ENCODE measurements at places on chromosomes 3 and 15.

DNA sequence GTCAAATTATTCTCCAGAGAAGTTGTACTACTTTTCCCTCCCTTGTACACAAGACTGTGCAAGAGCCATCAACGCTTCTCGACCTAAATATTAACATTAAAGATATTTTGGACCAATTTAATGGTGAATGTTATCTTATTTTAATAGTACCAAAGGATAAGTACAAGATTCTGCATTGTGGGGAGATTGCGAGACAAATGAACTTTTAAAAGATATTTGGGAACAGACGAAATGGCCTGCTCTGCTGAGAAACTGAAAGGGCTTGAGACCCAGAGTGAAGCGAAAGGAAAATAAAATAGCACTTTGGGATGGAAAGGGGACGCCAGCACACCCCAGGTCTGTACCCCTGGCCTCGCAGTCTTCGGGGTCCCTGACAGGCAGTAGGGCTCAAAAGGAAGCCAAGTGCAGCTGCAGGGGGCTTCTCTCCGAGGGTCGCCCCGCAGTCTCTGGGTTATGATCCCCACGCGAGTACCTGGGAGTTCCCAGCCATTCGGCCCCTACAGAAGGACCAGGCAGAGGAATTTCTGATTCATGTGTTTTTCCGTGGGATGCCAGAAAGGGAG lies 97.6 kb upstream of the VGLL3 start:
- DNase-seq = no peak

DNA sequence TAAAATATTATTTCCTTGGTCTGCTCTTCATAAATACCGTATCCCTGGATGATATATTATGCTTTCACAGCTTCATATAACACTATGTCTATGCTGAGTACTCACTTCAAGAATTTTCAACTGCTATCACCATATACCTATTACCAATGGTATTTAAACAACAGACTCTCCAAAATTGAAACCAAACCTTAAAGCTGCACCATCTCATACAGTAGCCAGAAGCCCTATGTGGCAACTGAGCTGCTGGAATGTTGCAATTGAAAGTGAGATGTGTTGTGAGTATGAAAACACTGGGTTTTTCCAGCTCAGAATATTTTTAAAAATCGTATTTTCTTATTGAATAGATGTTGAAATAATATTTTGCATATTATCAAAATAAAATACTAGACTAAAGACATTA lies 130.1 kb upstream of the GOLGA6L6 start:
- no peak for DNase-seq

DNA sequence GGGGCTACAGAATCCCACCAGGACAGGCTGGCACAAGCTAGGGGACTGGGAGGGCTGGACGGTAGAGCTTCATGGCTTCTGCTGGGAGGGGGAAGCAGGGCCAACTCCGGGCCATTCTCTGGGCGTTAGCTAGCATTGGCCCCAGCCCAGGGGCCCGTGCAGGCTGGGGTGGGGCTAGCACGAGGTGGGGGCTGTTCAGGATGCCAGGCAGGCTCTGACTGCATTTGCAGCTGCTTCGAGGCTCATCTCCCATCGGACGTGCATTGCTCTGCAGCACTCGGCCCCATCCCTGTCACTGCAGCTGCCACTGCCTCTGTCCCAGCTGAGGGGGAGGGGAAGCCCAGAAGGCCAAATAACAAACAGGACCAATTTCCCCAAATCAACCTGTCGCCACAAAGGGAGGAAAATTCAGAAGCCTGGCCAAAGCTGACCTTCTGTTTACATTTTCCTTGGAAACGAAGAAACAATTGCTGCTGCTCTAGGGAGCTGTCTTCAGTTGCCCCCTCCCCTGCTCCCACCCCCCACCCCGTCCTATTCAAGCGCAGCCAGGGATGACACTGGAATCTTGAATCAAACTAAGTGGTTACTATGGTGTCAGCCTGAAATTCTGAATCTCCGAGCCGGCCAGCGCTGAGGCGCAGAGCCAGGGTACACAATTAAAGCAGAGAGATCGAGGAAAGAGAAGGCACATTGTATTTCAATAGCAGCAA lies 138.8 kb upstream of the PRR20G start:
- DNase-seq = no peak

DNA sequence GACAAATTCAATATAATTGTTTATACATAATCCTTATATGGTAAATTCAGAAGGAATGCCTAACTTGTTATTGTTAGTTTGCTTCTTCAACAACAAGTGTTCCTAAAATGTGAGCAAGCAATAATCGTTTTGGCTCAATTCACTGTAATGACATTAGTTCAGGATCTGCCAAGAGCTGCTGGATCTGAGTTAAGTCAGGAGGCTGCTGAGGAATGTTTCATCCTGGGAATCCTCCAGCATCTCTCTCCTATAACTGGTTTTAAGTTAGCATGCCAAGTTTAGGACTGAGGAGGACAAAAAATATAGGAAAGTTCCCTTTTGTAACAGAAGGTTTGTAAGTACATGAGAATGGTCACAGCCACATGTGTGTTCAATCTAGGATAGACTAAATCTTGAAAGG lies 4.9 kb upstream of the GTF2A2 start:
- no peak for DNase-seq

DNA sequence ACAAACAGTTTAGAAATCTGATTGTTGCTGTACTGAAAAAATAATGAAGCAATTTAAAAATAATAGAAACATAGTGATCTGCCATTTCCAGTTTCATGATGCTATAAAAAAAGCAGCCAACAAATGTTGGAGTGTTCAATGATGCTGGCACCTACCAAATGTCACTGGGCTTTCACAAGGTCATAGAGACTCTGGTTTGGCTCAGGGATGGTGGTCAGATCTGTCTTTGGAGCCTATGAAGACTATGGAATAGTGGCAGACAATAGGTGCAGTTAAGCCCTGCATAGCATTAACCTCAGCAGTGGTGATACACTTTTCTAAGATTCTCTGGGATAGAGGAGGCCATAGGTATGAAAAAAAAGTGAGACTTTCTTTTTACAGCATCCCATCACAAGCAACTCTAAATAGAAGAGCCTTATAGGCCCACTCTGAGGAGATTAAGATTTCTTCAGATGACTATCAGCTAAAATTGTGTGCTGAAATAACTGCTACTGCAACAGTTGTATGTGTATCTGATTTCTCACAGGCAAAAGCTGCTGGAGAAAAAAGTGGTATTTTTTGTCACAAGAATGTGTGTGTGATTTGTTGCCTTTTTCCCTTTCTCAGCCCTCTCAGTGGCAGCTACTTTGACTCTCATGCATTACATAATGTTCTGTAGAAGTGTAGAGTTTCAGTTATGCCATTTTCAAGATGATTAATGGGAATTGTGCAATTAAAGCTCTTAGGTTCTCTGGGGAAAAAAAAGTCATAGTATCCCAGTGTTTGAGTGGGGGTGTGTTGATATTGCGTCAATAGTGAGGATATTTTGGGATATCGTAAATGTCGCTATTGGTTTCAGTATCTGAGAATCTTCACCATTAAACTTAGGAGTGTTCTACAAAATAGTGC lies 137.4 kb downstream of the MBNL1 start:
- no peak for DNase-seq

GRCh38 chr15:70064441-70064840 lies 33.3 kb downstream of the TLE3 start:
- no peak for DNase-seq

GRCh38 chr3:160210799-160211221 lies 14.4 kb upstream of the C3orf80 start:
- no peak for DNase-seq

GRCh38 chr3:158105710-158106253 lies 438 bp downstream of the SHOX2 start:
- peak; percentile 11 for DNase-seq

GRCh38 chr3:181941250-181941649 lies 229.5 kb downstream of the SOX2 start:
- DNase-seq = no peak

- DNase-seq = peak; percentile 39
Observed at GRCh38 chr3:17233398-17233800, 348.6 kb downstream of the PLCL2 start.

DNA sequence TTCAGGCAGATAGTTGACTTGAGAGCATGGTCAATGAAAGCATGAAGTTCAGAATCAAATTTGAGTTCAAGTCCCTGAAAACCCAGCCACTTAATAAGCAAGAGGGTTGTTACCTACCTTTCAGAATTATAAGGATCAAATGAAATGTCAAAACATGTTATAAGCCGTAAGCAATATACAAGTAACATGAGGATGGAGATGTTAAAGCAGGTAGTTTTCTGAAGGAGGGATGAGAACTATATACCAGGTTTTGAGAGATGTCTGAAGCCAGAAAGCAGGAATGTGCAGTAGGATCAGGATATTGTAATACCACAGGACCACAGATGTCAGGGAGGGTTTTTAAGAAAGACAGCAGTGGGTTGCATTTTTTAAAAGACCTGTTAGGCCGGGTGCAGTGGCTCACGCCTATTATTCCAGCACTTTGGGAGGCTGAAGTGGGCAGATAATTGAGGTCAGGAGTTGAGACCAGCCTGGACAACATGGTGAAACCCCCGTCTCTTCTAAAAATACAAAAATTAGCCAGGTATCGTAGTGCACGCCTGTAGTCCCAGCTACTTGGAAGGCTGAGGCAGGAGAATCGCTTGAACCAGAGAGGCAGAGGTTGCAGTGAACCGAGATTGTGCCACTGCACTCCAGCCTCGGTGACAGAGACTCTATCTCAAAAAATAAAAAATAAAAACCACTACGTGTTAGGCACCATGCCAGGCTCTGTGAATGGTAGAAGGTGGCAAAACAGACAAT lies 6.9 kb upstream of the EIF3J start:
- no peak for DNase-seq

GRCh38 chr15:90358124-90359033 lies 6.3 kb downstream of the ZNF774 start:
- no peak for DNase-seq

GRCh38 chr3:21755896-21756295 lies 4.9 kb upstream of the ZNF385D start:
- DNase-seq = no peak

DNA sequence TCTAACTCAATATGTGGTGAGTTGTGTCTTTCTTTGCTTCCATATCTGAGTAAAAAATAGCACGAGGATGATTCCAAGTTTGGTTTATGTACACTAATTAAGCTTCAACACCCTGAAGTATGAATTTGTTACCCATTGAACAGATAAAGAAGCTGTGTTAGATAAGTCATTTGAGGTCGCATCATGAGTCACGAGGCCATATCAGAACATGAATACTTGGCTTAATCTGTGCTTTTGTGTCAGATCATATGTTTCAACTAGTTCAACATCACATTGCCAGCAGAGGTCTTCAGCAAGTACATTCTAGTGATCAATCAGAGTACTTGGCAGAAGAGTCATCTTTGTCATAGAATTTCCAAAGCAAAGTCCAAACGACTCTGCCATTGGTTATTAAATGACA lies 26.3 kb upstream of the MITF start:
- DNase-seq = no peak

DNA sequence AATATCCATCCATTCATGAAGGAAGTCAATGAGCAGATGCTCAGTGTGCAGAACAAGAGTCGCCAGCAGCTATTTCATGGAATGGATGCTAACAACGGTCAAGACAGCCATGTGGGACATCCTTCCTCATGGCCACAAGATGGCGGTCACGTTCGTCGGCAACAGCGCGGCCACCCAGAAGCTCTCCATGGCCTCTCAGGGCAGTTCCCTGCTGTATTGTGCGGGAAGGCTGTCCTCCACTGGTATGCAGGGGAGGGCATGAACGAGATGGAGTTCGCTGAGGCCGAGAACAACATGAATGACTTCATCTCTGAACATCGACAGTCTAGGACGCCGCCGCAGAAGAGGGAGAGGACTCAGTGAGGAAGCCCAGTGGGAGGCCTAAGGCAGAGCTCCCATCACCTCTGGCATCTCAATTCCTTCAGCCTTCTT lies 208.3 kb downstream of the TJP1 start:
- no peak for DNase-seq

DNA sequence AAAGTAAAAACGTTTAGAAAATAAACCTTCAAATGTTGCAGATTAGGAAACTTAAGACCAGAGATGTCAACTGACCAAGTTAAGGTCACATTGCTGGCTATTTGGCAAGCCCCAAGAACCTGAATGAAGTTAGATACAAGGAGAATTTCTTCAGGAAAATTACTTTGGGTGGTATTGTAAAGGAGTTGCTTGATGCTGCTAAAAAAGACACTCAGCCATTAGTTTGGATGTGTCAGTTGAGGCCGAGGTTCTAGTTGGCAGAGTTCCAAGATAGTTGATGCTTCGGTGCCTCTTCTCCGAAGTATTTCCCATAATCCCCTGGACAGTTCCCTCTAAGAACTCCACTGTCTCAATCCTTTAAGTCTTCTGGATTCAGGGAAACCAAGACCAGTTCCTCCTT lies 24.3 kb downstream of the SIAH2 start:
- no peak for DNase-seq

- no peak for DNase-seq
Observed at GRCh38 chr3:13072239-13072599, 1.0 kb downstream of the IQSEC1 start.

- DNase-seq = no peak
Observed at GRCh38 chr3:44894485-44894884, 20.1 kb downstream of the TGM4 start.

DNA sequence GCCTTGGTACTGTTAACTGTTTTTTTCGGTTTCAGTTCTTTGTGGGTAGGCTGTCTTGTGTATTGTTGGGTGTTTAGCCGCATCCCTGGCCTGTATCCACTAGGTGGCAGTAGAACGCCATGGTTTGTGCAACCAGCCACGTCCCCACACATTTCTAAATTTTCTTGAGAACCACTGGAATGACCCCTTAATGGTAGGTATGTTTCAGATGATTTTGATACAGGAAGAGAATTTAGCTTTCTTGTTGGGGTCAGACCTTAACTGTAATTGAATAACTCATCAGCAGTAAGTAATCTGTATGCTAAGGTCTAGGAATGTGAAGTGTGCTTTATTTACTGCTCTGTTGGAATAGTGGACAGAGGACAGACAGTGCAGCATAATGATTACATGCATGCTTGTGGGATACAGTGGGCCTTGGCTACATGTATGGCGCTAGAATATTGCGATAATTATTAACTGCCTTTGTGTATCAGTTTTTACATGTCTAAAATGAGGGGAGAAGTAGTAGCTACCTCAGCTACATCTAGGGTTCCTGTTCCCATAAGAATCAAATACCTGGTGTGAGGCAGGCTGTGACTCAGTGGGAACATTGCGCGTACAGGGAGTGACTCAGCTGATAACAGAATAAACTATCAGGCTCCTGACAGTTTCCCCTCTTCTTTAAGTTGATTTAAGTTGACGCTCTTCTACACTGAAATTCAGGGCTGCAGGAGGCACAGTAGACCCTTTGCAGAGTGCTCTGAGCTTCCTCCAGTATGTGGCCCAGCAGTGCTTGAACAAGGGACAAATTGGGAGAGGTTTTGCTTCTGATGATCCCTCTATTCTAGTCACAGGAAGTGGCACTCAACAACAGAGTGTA lies 25.0 kb upstream of the GPR171 start:
- peak; percentile 85 for DNase-seq

DNA sequence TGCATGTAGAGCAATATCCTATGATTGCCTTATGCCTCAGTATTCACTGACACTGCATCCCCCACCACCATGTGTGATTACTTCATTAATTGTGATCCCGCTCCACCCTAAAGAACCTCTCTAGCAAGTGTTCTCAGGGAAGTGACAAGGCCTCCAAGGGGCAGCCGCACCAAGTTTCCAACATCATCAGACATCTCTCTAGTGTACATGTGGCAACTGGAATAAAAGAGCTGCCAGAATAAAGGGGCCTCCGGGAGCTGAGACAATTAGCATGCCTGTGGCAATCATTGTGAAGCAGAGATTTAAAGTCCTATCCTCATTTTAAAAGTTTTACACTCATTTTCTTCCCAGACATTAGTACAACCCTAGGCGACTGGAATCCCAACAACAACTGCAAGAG lies 902.1 kb upstream of the SEMA6D start:
- no peak for DNase-seq
